ENCODE measurements at places on chromosomes 5 and 9.

GRCh38 chr9:73022353-73022752 lies 69.5 kb upstream of the ALDH1A1 start:
- no peak for DNase-seq

GRCh38 chr5:36692791-36693763 lies 86.7 kb downstream of the SLC1A3 start:
- DNase-seq, result peak; percentile 85

DNA sequence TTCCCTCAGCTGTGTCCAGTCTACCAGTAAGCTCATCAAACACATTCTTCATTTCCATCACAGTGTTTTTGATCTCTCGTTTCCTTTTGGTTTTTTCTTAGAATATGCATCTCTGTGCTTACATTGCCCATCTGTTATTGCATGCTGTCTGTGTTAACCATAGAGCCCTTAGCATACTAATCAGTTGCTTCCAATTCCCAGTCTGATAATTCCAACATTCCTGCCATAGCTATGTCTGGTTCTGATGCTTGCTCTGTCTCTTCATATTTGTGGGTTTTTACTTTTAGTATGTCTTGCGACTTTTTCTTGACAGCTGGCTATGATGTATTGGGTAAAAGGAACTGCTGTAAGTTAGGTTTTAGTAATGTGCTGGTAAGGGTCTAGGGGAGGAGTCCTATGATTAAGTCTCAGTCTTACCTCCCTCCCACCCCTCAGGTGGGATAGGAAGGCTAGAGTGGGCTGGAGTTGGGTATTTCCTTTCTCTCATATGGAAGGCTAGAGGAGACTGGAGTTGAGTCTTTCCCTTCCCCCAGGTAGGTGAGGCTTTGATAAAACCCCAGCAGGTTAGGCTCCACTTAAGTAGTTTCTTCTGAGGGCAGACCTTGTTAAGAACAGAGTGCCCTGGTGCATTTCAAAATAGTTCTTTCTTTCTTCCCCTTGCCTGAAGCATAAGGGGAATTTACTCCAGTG lies 99.1 kb upstream of the RASGRF2 start:
- DNase-seq, result no peak

DNA sequence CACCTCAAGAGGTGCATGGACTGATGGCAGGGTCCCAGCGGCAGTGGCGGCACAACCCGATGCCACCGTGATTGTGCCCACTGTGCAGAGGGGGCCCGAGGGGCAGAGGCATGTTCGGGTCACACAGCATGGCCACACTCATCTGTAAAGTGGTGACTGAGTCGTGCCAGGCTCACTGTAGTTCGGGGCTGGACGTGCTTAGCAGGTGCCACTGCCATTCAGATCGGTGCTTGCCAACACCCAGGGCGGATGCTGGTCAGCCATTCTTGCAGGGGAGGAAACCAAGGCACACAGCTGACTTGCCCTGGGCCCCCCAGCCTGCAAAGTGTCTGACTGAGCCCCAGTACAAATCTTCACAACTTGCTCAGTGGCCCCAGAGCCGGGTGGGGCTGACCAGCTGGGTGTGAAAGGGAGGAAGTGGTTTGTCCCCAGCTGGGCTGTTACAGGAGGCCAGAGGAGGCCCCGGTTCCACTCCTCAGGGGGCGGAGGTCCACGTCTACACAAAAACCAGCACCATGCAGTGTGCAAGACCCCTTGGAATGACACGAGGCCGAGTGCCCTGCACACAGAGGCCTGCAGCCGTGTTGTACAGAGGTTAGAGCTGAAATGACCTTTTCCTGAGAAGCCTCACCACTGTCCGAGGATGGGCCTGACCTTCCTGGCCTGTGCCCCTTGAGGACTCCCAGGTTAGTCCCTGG lies 17.9 kb downstream of the FGD3 start:
- DNase-seq, result peak; percentile 88

DNA sequence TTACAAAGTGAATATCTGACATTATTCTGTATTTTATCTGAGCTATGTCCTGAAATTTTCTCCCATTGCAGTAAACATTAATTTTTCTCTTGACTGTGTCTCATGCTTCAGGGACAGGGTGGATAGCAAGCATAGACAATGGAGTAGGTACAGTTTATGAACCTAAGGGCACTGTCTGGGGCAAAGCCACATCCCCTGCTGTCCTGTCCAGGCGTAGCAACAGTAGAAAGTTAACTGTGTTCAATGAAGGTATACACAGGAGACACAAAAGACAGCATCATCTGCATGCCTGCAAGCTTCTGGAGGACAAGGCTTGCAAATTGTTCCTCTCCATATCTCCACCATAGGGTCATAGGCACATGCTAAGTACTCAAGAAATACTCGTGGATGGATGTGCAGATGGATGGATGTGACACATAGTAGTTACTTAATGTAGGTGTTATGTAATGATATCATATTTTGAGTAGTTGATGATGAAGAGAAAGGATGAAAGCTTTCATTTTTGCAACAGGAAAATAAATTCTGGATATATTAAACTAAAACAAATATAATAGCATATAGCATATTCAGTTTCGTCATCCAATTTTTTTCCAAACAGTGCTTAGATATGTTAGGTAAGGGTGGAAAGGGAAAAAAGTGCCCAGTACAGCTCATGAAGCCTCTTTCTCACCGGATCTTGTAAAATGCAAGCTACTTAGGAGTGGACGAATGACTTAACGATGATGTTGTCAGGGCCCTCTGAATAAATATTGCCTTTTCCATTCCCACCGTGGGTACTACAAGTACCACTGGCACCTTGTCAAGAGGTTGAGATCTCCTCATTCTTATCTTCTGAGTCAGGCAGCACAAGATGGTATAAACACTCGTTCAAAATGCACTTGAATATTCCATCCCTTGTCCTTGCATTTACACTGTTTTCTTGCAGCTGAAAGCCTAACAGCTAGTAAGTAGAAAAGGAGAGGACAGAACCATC lies 19.9 kb upstream of the ZSWIM6 start:
- DNase-seq, result no peak

- no peak for DNase-seq
Measured at GRCh38 chr9:12696931-12697622, 3.9 kb downstream of the TYRP1 start.

DNA sequence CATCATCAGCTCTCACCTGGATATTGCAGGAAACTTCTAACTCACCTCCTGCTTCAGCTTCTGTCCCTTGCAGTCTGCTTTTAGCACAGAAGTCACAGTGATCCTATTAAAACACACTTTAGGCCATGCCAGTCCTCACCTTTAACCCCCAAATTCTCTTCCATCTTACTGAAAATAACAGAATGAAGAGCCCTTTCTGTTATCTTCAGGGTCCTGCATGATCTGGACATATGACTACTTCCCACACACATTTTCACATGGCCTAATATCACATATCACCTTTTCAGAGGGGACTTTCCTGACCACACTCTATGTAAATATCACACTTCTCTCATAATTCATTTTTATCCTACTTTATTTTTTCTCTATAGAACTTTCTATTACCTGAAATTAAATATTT lies 550.6 kb upstream of the CLINT1 start:
- DNase-seq, result no peak

DNA sequence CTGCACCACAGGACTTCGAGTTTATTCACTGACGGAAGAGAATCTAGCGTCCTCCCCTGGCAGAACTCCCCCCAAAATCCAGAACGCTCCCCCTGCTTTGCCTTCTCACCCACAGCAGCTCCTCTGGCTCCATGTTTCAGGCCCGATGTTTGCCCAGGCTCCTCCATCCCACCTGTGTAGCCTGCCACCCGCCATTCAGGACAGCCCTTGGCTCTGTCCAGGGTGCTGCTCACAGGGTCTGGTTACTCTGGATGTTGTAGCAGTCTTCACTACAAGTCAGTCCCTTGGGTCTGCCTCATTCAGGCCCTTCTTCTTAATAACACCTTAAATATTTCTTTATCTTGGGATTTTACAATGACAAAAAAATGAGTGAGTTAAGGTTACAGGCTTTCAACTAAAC lies 41.3 kb upstream of the SV2C start:
- peak; percentile 26 for DNase-seq

GRCh38 chr5:110376281-110376951 lies 350.1 kb downstream of the TMEM232 start:
- no peak for DNase-seq

DNA sequence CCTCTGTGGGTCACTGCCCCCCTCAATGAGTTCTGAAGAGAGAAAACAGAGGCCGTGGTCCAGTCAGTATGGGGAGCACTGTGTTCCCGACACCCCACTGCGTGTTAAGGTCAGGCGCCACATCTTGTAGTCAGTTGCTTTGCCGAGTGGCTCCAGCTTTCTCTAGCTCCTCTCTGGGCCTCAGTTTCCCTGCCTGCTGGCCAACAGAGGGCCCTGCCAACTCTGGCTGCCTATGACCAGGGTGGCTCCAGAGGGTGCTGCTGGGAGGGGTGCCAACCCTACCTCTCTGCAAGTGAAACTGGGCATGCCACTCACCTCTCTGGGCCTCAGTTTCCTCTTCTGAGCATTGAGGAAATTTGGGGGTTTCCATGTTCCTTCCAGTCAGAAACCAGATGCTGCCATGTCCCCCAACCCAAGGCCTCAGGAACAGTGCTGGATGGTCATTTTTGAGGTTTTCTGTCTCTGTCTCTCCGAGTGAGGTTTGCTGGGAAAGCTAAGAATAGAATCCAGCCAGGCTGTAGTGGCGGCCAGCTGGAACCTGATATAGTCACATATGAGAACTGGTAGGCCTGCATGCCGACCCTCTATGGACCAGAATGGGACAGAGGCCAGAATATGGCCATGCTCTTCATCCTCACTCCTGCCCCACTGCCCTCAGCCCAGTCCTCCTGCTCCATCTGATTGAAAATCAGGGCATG lies 132.1 kb downstream of the PHF2 start:
- no peak for DNase-seq

- DNase-seq, result no peak
Measured at GRCh38 chr9:124793015-124793541, 16.1 kb downstream of the OLFML2A start.
